Activated B cell treated with CpG ODN at 0.5 μM for 24 hours (primary cell): ENCODE measurements at places on chromosomes 1 and 21. TPM values are rescaled to one million over a fixed set of nuclear protein-coding genes. Genes with fewer than 3 reads are reported as not detected.
A peak's percentile ranks its signal among the peaks of the same experiment; 100 is the strongest.

DNA sequence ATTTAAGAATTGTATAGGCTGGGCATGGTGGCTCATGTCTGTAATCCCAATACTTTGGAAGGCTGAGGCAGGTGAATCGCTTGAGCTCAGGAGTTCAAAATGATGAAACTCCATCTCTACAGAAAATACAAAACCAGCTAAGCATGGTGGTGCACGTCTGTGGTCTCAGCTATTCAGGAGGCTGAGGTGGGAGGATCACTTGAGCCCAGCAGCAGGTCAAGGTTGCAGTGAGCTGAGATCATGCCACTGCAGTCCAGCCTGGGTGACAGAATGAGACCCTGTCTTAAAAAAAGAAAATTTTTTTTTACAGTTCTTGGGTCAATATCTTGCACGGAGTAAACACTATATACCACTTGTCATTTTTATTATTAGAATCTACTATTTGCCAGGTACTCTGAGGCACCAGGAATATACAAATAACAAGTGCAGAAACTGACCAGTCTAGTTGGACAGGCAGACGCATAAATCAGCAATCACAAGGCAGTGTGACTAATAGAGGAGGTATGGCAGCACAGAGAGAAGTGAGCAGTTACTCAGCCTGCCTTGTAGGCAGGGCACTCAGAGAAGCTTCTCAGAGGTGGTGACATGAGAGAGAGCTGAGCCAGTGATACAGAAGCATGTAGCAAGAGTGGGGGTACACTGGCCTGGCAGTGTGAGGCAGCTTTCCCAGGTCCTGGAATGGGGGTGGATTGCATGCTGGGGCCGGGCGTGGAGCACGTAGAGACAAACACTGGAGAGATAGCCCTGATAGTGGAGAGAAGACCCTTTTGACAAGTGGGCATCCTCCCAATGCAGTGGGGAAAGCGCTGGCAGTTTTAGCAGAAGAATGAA, 8.0 kb downstream of the PHLDA3 start:
- no peaks in the 10 kb centered on the region for H3K36me3 ChIP-seq
- DNase-seq = no peak
- H3K27ac ChIP-seq = no peak overlapping the region
- H3K4me1 ChIP-seq = no peaks in the 10 kb centered on the region

DNA sequence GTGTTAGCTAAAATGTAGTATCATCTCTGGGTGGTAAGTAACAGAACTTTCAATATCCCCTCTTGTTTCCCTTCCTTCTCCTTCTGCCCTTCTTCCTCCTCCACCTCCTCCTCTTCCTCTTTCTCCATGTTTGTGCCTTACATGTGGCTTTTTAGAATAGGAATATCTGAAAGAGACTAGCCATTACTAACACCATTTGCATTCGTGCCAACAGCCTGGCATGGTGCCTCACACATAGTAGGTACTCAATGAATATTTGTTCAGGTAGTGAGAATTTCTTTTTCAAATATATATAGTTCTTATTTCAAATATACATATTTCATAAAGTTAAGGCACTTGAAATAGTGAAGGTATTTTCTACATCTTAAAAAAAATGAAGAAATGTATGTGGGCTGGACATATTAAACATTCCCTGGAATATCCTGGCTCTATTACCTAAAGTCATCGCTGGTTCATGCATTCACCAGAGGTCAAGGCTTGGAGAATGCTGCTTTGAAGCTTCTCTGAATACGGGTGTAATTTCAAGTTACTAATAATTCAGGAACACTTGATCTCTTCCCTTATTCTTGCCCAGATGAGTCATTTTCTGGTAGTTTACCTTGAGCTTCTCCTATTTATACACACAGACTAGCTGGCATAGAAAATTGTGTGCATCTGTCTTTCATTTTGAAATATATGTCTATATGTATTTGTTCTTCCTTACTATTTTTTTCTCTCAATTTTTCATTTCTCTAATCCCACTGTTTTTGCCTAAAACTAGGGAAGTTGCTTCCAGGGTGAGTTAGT, 319.4 kb downstream of the TGFB2 start:
- H3K4me1 ChIP-seq = no peaks in the 10 kb centered on the region
- DNase-seq = no peak
- no peak overlapping the region for H3K27ac ChIP-seq
- H3K4me3 ChIP-seq = no peak overlapping the region
- no peaks in the 10 kb centered on the region for H3K27me3 ChIP-seq

- no peak overlapping the region for H3K4me3 ChIP-seq
- no peaks in the 10 kb centered on the region for H3K36me3 ChIP-seq
- H3K27ac ChIP-seq = no peak overlapping the region
Observed at GRCh38 chr1:17735348-17735747, 19.8 kb upstream of the ACTL8 start.

DNA sequence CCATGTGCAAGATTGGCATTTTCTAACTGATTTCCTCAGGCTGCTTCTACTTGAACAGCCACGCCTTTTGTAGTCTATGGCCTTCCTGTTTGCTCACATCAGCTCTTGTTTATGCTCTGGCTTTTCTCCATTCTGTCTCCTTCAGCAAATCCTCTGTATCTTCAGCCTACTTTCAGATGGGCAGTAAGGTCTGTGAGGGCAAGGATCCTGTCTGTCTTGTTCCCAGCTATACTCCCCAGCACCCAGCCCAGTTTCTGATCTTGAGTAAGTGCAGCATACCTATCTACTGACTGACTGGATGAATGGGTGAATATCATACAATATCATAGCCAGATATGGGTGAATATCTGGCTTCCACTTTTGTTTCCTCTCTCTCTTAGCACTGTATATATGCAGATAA, 438.1 kb downstream of the LMO4 start:
- H3K27ac ChIP-seq = no peak overlapping the region
- no peaks in the 10 kb centered on the region for H3K36me3 ChIP-seq
- no peaks in the 10 kb centered on the region for H3K27me3 ChIP-seq
- no peak overlapping the region for H3K4me3 ChIP-seq
- peaks cover 8% of the 10 kb centered on the region for H3K4me1 ChIP-seq

GRCh38 chr1:83123019-83123418, 875.9 kb downstream of the TTLL7 start:
- DNase-seq = no peak
- no peaks in the 10 kb centered on the region for H3K4me1 ChIP-seq
- H3K36me3 ChIP-seq = no peaks in the 10 kb centered on the region
- no peak overlapping the region for H3K27ac ChIP-seq
- H3K27me3 ChIP-seq = no peaks in the 10 kb centered on the region
- no peak overlapping the region for H3K4me3 ChIP-seq

GRCh38 chr1:89525169-89525855, 683 bp downstream of the LRRC8B start:
- peak overlapping the region; percentile 91 for H3K27ac ChIP-seq
- H3K36me3 ChIP-seq = peaks cover 8% of the 10 kb centered on the region
- no peaks in the 10 kb centered on the region for H3K27me3 ChIP-seq
- peak overlapping the region; percentile 92 for H3K4me3 ChIP-seq
- H3K4me1 ChIP-seq = peaks cover 29% of the 10 kb centered on the region

EXTL1 gene
- total RNA-seq = not detected in 2 replicates

GRCh38 chr21:45306453-45306831, 18.7 kb upstream of the POFUT2 start:
- H3K36me3 ChIP-seq = no peaks in the 10 kb centered on the region
- H3K4me3 ChIP-seq = no peak overlapping the region
- peaks cover 13% of the 10 kb centered on the region for H3K27me3 ChIP-seq
- no peaks in the 10 kb centered on the region for H3K4me1 ChIP-seq
- no peak overlapping the region for H3K27ac ChIP-seq

GRCh38 chr1:20431176-20431460, 54.9 kb downstream of the CAMK2N1 start:
- H3K4me3 ChIP-seq = no peak overlapping the region
- no peaks in the 10 kb centered on the region for H3K36me3 ChIP-seq
- no peak overlapping the region for H3K27ac ChIP-seq
- H3K27me3 ChIP-seq = peaks cover 33% of the 10 kb centered on the region

CNR2 gene
- 44.5 and 51.0 TPM in 2 replicates for total RNA-seq
